ENCODE measurements at places on chromosomes 7 and 10.

DNA sequence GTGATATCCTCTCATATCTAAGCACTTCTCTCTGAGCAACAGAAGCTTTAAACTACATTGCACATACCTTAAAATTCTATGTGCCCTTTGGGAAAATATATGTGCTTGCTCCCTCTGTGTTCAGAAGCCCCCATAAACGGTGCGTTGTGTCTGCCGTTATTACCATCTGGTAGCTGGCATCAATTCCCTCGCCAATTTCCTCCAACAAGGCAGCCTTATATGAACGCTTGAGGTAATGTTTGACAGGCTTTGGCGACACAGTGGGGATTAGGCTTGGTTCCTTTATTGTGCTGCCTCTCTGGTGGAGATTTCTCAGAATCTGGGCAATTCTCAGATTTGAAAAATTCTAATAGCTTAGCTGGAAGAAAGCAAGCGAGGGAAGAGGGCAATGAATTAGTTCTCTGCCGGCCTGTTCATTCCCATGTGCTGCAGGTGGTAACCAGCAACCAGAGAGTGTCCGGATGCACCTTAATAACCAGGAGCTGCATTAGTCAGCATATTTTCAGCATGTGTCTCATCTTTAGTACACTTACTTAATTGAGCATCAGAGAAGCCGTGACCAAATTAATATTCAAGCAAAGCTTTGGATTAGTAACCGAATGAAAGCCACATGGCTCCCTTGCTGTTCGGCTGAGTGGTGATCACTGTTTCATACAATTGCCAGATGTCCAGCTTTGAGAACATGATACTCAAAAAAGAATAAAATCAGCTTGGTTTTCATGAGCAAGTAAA lies 7.3 kb upstream of the PPP1R17 start:
- no peaks in the 10 kb centered on the region for H3K27me3 ChIP-seq
- H3K36me3 ChIP-seq: no peaks in the 10 kb centered on the region
- H3K4me1 ChIP-seq: no peaks in the 10 kb centered on the region
- H3K4me3 ChIP-seq: no peak overlapping the region
- no peak for DNase-seq

DNA sequence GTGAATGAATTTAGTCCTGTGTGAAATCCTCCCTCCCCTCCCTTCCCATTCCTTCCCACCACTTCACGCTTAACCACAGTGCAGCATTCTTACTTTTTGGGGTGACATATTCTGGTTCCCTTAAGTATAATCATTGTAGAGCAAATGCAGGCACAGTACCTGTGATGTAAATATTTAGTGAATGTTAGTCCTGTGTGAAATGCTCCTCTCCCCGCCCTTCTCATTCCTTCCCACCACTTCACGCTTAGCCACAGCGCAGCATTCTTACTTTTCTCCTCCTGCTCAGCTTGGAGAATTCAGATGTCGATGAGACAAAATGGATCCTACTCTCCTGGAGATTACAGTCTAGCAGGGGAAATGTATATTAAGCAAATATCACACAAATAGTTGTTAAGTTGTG lies 258.8 kb downstream of the EXOC4 start:
- H3K4me3 ChIP-seq: no peak overlapping the region
- no peak for DNase-seq
- H3K36me3 ChIP-seq: peaks cover 24% of the 10 kb centered on the region
- no peaks in the 10 kb centered on the region for H3K27me3 ChIP-seq
- H3K4me1 ChIP-seq: peaks cover 18% of the 10 kb centered on the region
- H3K27ac ChIP-seq: no peak overlapping the region

DNA sequence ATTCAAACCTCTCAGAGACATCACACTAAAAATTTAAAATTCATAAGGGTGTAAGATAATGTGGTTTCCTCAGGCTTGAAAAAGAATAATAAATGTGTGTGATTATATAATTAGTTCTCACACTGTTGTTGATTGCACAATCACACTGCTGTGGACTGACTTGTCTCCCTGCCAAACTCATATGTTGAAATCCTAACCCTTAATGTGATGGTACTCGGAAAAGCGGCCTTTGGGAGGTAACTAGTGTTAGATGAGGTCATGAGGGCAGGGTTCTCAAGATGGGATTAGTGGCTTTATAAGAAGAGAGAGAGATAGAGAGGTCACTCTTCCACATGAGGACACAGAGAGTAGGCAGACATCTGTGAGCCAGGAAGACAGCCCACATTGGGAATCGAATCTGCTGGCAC lies 128.5 kb upstream of the COL1A2 start:
- H3K4me3 ChIP-seq: no peak overlapping the region
- H3K27ac ChIP-seq: no peak overlapping the region
- no peak for DNase-seq
- H3K4me1 ChIP-seq: no peaks in the 10 kb centered on the region
- peaks cover 3% of the 10 kb centered on the region for H3K27me3 ChIP-seq

DNA sequence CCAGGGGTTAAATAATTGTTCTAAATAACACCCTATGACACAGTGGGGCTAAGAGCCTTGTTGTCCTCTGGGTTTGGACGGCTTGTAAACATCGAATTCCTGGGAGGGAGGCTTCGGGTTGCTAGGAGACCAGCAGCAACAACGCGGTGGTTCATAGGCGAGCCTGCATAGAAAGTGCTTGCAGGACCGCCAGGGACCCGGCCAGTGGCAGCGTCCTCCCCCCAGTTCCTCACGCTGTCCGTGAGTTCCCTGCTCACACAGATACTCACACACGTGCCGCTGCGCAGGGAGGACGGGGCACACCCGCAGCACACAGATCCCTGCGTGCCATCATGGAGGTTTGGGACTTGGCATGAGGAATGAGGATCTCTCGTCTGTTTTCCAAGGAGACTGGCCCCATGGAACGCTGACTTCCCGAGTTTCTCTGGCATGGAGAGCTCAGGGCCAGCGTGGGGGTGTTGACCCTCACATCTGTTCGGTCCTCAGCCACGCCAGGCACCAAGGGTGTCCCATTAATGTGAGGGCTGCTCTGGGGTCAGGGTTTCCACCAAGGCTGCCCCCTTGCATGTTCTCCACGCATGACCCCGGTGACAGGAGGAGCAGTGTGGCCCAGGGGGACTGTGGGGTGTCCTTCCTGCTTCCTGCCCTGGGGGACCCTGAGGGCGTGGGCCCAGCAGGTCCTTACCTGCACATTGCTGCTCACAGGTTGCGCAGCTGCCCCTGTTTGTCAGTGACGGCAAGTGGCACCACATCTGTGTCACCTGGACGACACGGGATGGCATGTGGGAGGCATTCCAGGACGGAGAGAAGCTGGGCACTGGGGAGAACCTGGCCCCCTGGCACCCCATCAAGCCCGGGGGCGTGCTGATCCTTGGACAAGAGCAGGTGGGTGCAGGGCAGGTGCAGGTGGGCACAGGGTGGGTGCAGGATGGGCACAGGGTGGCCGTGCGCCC lies 9.7 kb downstream of the NPTX2 start:
- peaks cover under 1% of the 10 kb centered on the region for H3K36me3 ChIP-seq
- H3K4me3 ChIP-seq: no peak overlapping the region
- H3K4me1 ChIP-seq: no peaks in the 10 kb centered on the region
- H3K27me3 ChIP-seq: peaks cover 8% of the 10 kb centered on the region
- no peak for DNase-seq

All from immature natural killer cell (primary cell).